Cardiac atrium fibroblast (primary cell): ENCODE measurements at places on chromosomes 5 and 9. TPM values are rescaled to one million over a fixed set of nuclear protein-coding genes. Genes with fewer than 3 reads are reported as not detected.

C5orf46 gene
- 0.65 TPM in 1 of 2 replicates, not detected in the other for total RNA-seq

CCDC187 gene
- total RNA-seq, result not detected in 2 replicates

RASGRF2 gene
- 0.18 and 1.3 TPM in 2 replicates for total RNA-seq

RGMB gene
- 17.9 and 20.1 TPM in 2 replicates for total RNA-seq

GFI1B gene
- under 0.01 TPM in 1 of 2 replicates, not detected in the other for total RNA-seq

SPATA31A3 gene
- not detected in 2 replicates for total RNA-seq
